ENCODE measurements at places on chromosomes 2 and 18.

DNA sequence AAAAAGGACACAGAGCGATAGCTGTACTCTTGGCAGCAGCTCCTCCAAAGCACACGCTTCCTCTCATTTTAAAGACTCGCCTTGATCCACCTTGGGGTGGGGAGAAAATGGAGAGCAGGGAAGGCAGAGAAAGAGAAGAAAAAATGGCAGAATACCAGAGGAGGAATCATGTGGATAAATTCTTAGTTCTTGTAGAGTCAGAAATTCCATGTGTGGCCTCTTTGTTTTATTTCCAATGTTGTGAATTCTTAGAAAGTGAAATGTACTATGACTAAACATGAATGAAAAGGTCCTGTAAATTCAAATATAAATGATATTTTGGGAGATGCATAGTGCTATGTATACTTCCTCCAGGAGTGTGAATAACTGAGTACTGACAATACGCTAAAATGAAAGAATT, 89.7 kb upstream of the SESTD1 start:
- no peak for DNase-seq

- no peak for DNase-seq
Measured at GRCh38 chr2:171554991-171555615, 32.8 kb downstream of the CYBRD1 start.

DNA sequence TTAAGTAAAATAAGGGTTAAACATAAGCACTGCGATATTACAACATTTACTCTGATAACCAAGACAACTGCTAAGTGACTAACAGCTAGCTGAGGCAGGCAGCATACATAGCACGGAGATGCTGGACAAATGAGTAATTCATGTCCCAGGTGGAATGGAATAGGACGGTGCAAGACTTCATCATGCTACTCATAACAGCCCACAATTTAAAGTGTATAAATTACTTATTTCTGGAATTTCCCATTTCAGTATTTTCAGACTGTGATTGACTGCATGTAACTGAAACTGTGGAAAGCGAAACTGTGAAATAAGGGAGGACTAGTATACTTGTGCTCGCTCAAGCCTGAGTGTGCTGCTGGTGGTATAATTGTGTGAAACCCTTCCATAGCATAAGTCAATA, 12.9 kb downstream of the IER3IP1 start:
- DNase-seq, result no peak

GRCh38 chr2:174660984-174661675, 63.5 kb upstream of the WIPF1 start:
- no peak for DNase-seq

- no peak for DNase-seq
Measured at GRCh38 chr2:123816203-123816602, 208.9 kb upstream of the CNTNAP5 start.

DNA sequence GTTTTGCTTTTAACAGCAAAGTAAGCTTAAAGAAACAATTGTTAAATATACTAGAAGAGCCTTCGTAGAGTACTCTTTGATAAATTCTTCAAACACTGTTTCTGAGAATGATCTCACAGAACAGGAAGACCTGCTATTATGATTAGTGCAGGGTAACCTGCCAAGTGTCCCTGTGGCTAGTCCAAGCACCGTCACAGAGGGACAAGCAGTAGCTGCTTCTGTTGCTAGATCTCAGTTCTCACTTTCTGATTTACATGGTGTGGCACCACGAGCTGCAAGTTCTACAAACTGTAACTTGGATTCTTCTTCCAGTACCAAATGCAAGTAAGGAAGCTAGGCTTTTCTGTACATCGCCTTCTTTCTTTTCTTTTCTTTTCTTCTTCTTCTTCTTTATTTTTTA, 121.5 kb downstream of the PIEZO2 start:
- no peak for DNase-seq

DNA sequence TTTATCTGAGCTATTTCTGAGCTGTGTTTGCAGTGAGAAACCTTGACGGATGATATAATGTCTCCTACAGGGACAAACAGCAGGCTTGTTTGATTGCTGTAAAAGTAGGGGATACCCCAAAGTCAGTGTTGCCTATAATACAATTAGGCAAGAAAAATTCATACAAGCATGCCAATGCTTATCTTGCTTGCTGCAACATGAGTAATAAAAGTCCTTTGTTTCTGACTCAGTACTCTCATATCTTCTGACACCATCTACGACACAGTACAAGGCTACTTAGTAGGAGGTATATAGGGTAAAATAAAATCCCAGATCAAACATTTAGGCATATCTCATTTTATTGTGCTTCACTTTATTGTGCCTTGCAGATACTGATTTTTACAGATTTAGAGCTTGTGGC, 33.0 kb downstream of the ERBB4 start:
- DNase-seq, result no peak

DNA sequence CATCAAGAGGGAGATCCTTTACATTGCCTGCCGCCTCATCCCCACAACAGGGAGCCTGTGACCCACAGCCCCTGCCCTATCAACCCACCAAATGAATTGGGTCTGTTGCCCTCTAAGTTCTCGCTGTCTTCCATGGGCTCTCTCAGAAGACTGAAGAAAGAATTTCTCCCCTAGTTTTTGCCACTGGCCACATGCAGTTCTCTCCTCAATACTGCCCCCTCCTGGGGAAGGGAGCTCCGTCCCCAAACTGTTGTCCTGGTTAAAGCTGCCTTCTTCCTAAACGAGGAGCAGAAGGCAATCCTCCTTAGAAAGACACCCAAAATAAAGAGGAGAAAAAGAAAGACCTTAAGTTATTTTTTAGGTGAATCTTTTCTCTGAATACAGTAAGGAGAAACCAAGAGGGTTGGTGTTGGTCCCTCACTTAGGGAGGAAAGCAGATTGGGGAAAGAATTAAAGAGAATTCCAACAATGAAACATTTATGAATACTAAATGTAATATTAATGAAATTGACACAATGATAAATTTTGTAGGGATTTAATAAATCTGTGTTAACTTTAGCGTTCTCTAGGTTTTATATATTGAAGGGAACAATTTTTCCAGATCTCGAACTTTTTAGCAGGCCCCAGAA, 31.1 kb upstream of the SATB2 start:
- peak; percentile 31 for DNase-seq

- DNase-seq, result no peak
Measured at GRCh38 chr2:229943770-229944449, 21.6 kb downstream of the FBXO36 start.
